ENCODE measurements at places on chromosomes 7 and 10. TPM values are rescaled to one million over a fixed set of nuclear protein-coding genes. Genes with fewer than 3 reads are reported as not detected.

GRCh38 chr10:28910956-28911355 is 233.6 kb downstream of the BAMBI start:
- H3K4me1 ChIP-seq, result peaks cover 27% of the 10 kb centered on the region
- H3K4me3 ChIP-seq, result no peak overlapping the region
- H3K27me3 ChIP-seq, result no peaks in the 10 kb centered on the region
- no peak overlapping the region for H3K27ac ChIP-seq
- H3K36me3 ChIP-seq, result no peaks in the 10 kb centered on the region

DNA sequence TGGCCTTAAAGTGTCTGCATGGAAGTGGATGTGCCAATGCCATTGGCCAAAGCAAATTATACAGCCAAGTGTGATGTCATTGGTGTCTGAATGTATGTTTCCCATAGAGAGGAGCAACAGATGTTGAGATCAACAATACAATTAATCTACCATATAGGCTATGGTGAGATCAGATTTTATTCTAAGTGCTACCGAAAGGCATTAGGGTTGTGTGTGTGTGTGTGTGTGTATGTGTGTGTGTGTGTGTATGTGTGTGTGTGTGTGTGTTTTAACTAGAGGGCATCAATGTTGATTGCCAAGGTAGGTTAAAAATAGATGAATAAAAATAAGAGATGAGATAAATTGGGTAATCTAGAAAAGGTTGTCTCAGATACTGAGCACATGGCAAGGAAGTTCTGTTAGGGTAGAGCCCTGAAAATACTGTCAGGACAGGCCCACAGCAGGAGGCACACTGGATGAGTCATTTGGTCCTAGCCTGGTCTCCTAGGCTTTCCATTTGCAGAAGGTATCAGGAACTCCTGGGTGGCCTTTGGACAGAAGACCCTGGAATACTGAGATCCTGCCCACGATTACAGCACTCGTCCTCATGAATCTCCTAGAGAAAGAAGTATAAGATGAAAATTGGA is 446.0 kb upstream of the PODXL start:
- no peak overlapping the region for H3K4me3 ChIP-seq
- H3K36me3 ChIP-seq, result no peaks in the 10 kb centered on the region
- peaks cover 8% of the 10 kb centered on the region for H3K27me3 ChIP-seq

DNA sequence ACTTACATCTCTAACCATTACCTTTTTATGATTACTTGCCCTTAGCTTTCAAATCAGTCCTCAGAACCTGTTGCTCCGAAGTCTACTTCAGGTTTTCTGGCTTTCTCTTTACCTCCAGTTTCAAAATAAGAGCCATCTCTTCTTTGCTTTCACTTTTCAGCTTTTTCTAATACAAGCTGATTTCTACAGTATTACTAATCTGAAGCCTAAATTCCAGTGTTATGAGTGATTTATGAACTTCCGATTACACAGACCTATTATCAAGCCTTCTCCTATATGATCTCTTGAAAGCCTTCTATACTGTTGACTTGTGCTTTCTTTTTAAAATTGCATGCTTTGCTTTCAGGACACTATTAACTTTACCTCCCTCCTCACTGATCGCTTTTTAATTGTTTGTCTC is 1307.8 kb upstream of the CELF2 start:
- no peak for DNase-seq
- H3K36me3 ChIP-seq, result no peaks in the 10 kb centered on the region
- no peak overlapping the region for H3K27ac ChIP-seq
- H3K27me3 ChIP-seq, result no peaks in the 10 kb centered on the region
- H3K4me1 ChIP-seq, result no peaks in the 10 kb centered on the region
- H3K4me3 ChIP-seq, result no peak overlapping the region

DNA sequence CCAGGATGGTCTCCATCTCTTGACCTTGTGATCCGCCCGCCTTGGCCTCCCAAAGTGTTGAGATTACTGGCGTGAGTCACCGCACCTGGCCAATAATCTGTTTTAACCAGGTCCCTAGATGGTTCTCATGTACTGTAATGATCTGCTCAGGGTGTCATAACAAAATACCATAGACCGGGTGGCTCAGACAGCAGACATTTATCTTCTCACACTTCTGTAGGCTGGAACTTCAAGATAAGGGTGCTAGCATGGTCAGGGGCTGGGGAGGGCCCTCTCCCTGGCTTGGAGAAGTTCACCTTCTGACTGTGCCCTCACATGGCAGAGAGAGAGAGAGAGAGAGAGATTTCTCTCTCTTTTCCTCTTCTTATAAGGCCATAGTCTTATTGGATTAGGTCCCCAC is 279.4 kb upstream of the LYZL1 start:
- no peak overlapping the region for H3K4me3 ChIP-seq
- H3K27me3 ChIP-seq, result no peaks in the 10 kb centered on the region
- no peak for DNase-seq
- H3K36me3 ChIP-seq, result no peaks in the 10 kb centered on the region

DNA sequence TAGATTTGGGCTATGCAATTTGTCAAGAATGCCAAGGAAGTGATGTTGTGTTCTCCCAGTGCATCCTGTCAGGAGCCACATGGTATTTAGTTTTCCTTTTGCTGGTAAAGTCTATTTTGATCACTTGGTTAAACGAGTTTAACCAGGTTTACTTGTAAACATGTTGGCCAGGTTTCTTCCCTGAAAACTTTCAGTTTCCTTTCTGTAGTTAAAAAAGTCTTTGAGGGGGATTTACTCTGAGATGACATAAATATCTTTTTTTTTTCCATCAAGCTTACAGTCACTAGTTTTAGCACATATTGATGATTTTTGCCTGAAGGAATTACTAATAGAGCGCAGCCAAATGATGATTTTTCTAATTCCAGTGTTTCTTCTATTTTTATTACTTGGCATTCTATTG is 320.5 kb downstream of the PHF14 start:
- no peaks in the 10 kb centered on the region for H3K36me3 ChIP-seq
- DNase-seq, result no peak
- H3K4me1 ChIP-seq, result peaks cover 11% of the 10 kb centered on the region
- H3K27me3 ChIP-seq, result no peaks in the 10 kb centered on the region
- H3K27ac ChIP-seq, result no peak overlapping the region

The LGI1 gene
- 2.2 TPM for total RNA-seq

DNA sequence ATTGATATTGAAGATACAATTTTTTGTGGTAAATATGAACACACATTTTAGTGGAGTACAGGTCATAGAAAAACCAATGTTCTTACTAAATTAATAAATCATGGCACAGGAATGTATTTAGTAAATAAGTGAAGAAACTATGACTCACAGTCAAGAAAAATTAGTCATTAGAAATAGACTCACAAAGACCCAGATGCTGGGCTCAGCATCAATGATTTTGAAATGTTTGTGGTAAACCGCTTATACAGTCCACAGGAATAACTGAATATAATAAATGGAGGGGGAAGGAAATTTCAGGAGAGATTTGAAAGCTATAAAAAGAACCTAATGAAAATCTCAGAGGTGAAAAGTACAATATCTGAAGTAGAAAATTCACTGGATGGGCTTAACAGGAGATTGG is 138.3 kb upstream of the ADCY1 start:
- no peak overlapping the region for H3K4me3 ChIP-seq
- no peaks in the 10 kb centered on the region for H3K36me3 ChIP-seq
- DNase-seq, result no peak
- no peaks in the 10 kb centered on the region for H3K4me1 ChIP-seq

The DPYSL4 gene
- total RNA-seq, result 61.9 TPM

Measured in type B pancreatic cell (in vitro differentiated cells).